ENCODE measurements at places on chromosomes 1 and 21.
A peak's percentile ranks its signal among the peaks of the same experiment; 100 is the strongest.

DNA sequence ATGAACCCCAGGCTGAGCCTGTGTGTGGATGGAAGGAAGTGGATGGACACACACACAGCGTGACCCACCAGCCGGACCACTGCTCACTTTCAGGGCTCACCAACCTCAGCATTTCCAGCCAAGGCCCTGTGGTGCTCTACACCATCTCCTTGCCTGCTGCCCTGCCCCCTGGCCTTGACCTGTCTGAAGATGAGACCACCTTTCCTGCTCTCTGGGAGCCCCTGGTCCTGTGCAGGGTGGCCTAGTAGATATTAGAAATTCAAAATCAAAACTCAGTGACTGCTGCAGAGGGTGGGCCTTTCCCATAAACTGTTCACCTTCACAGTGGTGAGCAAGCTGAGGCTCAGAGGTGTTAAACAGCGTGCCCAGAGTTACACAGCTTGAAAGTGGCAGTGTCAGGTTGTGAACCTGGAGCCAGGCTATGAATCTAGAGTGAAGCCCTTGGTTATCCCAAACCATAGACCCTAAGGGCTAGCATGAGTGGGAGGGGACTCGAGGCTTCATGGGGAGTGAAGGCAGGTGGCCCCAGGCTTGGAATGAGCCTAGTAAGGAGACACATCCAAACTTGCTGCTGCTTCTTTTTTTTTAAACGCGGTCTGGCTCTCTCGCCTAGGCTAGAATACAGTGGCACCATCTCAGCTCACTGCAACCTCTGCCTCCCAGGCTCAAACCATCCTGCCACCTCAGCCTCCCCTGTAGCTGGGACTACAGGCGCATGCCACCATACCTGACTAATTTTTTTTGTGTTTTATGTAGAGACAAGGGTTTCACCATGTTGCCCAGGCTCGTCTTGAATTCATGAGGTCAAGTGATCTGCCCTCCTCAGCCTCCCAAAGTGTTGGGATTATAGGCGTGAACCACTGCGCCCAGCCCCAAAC, 41.5 kb downstream of the MAN1C1 start:
- no peak for DNase-seq

DNA sequence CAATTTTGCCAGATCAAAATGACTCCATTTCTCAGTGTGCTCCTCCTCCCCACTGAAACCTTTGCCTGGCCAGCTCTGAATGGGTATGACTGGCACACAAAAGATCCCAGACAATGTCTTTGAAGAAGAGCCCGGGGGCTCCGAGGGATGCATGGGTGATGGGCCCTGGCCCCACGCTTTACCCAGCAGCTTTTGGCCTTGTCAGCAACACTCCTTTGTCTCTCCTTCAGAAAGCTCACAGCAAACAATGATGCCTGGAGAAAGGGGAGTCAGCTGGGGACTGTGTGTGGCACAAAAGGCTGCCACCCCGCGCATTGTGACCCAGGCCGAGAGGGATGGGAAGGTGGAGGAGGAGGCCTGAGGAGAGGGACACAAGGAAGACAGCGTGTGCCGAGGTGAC, 45.9 kb downstream of the PLXNA2 start:
- no peak for DNase-seq

GRCh38 chr1:59115865-59116264, 181.0 kb upstream of the FGGY start:
- no peak for DNase-seq

DNA sequence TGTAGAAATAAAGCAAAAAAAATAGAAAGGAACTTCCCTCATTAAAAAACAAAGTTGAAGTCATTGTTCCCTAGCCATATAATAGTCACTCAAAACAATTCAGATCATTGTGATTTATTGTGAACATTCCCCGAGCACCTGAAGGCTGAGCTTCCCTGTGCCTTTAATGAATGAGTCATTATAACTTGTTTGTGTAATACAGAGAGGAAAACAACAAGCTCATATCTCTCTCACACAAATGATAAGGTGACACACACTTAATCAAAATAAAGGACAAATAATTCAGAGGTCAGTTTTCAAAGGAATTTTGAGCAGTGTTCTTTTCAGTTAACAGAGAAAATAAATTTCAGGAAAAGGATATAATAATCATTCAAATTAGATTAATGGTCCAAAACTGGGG, 326.2 kb downstream of the DUSP10 start:
- DNase-seq, result no peak

DNA sequence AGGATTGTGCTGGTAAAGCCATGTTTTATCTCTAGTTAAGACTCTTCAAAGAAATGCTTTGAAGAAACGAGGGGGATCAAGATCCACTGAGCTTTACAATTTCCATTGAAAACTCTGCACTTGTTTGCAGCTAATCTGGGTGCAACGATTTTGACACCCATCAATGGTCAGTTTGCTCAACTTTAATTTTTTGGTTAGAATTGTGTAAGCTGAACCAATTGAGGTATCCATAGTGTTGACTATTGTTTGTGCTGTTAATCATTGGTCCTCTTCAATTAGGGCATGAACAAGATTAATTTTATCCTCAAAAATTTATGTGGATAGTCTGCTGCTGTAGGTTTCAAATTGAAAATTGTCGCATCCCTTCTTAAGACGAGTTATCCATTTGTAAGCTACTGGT, 17.7 kb upstream of the PLXNA2 start:
- DNase-seq, result no peak

GRCh38 chr1:93021539-93022134, 57.4 kb upstream of the MTF2 start:
- DNase-seq, result peak; percentile 14

- no peak for DNase-seq
Measured at GRCh38 chr1:208118306-208118705, 125.9 kb downstream of the PLXNA2 start.

- peak; percentile 86 for DNase-seq
Measured at GRCh38 chr1:156725683-156726280, 2.5 kb upstream of the METTL25B start.

DNA sequence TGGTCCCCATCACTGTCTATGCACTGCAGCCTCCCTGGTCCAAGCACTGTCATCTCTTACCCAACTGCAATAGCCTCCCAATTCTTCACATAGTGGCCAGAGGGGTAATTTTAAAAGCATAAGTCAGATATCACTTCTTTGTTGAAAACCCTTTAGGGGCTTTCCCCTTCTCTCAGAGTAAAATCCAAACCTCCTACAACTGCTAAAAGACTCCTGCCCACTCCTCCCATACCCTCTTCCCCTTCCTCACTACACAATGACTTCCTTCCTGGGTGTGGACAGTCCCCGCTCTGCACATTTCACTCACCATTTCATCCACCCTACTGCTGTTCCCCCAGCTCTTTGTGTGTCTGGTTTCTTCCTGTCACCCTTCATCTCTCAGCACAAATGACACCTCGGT, 8.3 kb downstream of the MCOLN2 start:
- no peak for DNase-seq

GRCh38 chr1:200624679-200625335, 4.3 kb upstream of the KIF14 start:
- DNase-seq, result no peak

- peak; percentile 58 for DNase-seq
Measured at GRCh38 chr1:182588500-182589396, at the start of gene RNASEL. Gene RNASEL, minus strand, starts transcription at chr1:182589256. Its CDS starts 2,450 bp downstream, at chr1:182586806.

GRCh38 chr1:30368651-30369240, 354.6 kb downstream of the MATN1 start:
- no peak for DNase-seq

DNA sequence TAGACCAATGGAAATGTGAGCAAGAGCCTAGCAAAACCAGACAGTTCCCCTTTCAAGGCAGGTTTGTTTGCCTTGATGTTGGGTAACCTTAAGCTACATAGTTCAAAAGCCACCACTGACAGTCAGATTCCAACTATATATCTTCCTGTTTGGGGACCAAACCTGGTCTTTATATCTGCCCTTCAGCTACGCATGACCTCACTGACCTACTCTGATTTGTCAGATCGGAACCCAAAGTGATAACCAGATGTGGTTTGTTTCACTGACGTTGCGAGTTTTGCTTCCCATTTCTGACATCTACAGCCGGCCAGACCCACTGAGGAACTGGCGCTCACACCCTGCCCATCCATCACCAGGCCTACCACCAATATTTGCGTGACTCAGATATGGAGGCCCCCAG, 361.1 kb upstream of the CHRM3 start:
- DNase-seq, result no peak

GRCh38 chr1:84756455-84757082, 66.3 kb upstream of the SSX2IP start:
- DNase-seq, result no peak

DNA sequence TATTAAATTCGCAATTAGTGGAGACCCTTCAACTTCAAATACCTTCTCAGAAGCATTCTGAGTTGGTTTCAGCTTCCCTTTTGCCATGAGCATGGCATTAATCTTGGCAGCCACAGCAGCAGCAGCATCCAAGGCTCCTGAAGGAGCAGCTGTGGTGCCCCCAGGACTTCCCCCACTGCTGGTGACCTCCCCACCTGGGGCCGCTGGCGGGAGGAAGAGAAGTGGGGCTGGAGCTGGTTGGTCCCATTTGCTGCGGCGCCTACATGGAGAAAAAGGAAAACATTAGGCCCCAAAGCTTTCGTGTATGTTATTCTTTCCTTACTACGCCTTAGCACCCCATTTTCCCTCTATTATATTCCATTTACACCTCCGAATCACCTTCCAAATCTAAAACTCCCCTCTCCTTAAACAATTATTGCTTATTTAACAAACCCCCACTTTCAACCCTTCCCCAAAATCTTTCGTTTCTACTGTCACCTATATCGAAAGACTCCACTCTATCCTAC, 569 bp downstream of the KHDC4 start:
- no peak for DNase-seq

GRCh38 chr1:225972344-225973152, 26.6 kb downstream of the SDE2 start:
- DNase-seq, result no peak

DNA sequence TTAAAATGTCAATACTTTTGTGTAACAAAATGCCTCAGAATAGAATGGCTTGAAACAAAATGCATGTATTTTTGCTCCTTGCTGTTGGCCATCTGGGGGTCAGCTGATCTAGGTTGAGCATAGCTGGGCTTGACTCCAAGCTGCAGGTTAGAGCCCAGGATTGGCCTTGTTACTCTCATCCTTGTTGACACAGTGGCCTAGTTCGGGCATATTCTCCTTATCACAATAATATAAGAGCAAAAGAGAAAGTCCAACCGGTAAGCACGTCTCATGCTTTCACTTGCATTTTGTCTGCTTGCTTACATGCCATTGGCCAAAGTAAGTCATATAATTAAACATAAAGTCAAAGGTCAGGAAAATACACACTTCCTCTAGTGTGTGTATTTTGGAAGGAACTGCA, 456.2 kb downstream of the KCNT2 start:
- DNase-seq, result peak; percentile 15

DNA sequence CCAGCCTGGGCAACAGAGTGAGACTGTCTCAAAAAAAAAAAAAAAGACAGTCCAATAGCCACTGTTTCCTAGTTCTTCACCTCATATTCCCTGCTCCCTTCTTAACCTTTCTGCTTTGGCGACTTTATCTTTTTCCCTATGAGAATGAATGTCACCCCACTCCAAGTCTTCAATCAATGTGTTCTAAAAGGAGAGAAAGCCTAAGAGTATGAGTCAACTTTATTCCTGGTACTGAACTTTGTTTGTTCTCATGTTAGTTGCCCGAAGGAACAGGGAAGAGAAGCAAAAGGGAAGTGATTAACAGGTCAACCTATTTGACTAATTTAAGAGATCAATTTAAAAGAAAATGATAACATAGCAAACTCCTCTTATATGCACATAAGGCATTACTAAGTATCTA, 39.9 kb upstream of the SLC16A1 start:
- no peak for DNase-seq

Measured in DMS153 (cell line).